GM13977 (cell line): ENCODE measurements at places on chromosomes 5 and 9.

GRCh38 chr9:114423181-114423580 lies 35.4 kb upstream of the AKNA start:
- DNase-seq, result no peak

DNA sequence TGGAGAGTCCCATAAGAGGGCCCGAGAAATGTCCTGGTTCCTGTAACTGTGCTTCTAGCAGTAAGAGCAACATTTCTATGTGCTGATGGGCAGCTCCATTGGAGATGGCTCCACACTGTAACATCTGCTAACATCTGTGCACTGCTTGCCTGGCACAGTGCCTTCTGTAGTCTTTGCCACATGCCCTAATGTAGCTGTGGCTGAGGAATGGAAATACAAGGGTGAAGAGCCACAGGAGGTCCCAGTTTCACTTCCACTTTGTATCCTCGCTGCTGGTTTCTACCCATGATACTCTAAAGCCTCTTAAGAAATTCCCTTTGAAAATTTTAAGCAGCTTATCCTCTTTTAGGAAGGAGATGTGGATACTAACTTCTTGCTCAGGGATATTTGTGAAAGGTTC lies 97.4 kb downstream of the HOMER1 start:
- DNase-seq, result peak; percentile 45

DNA sequence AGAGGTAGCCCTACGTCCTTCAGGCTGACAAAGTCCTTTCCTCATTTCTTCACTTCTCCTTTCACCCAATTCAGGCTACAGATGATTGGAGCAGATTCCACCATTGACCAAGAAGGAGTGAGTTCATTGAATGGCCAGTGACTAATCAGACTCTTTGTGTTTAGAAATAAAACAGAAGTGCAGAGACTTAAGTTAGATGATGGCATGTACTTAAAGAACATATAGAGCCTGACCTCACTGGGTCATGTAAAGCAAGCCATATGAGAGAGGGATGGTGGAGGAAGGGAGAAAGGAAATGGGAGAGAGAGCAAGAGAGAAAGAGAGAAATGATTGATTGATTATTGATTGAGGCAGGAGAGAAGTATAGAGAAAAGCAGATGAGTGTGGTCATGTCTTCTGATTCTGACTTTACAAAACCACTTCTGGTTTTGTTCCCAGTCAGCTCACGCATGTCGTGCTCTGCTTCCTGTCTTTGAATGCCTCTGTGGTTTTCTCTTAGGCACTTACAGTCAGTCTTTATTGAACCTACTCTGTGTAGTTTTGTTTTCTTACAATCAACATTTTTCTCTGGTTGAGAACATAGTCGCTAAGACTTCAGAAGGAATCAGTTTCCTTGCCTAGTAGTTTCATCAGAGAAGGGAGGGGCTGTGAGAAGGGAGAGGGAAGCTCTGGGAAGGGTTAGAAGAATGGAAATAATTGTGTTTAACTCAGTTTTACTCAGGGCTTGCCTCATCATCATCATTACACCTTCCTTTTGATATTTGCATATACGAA lies 149.2 kb upstream of the KLF9 start:
- DNase-seq, result peak; percentile 64

- DNase-seq, result no peak
Measured at GRCh38 chr9:122239722-122240121, 11.0 kb upstream of the LHX6 start.

DNA sequence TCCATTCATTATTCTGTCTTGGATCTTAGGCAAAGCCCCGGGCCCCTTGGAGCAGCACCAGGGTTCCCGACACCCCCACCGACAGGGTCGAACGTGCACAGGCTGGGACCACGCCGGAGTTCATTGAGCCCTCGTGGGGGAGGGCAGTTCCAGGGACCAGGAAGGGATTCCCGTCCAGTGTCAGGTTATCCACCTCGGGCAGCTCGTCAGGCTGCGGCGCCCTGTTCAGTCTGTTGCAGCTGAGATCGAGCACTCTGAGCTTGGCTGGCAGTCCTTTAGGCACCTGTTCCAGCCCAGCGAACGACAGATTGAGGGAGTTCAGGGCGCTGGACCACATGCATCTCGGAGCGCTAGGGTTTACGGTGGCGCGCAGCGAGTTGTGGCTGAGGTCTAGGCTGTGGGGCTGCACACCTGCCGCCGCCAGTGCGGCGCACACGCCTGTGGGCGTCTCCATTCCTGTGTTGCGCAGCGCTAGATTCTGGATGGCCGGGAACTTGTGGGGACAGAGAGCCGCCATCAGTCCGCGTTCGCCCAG lies 1.1 kb downstream of the CD14 start:
- DNase-seq, result peak; percentile 36

DNA sequence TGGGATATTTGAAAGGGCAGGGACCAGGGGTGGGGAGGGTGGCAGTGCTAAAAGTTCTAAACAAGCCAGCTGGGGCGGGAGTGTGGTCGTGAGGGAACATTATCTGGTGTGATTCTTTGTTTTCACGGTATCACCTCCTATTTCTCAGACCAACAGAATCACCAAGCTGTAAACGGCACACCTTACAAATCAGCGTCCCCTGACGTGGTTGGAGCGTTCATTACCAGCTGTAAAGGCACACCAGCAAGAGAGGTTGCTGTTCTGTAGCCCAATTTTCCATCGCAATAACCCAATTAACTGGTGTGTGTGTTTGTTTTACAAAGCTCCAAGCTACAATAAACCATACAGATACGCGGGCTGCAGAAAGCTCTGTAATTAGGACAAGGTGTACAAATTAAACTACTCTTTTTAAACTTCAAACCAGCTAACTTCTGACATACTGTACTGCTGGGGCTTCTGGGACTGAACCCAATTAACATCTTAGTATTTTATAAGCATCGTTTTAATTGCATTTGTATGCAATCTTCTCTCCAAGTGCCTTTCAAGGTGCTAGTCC lies 303.6 kb upstream of the CLINT1 start:
- DNase-seq, result no peak

GRCh38 chr5:32710550-32711361 lies at the start of gene NPR3:
NPR3 (plus strand) TSS chr5:32711321; CDS start chr5:32711777, 456 bp downstream.
- DNase-seq, result peak; percentile 32

- peak; percentile 53 for DNase-seq
Measured at GRCh38 chr9:89743216-89743572, 138.4 kb downstream of the GADD45G start.

- DNase-seq, result no peak
Measured at GRCh38 chr9:1606253-1606652, 408.9 kb upstream of the SMARCA2 start.

DNA sequence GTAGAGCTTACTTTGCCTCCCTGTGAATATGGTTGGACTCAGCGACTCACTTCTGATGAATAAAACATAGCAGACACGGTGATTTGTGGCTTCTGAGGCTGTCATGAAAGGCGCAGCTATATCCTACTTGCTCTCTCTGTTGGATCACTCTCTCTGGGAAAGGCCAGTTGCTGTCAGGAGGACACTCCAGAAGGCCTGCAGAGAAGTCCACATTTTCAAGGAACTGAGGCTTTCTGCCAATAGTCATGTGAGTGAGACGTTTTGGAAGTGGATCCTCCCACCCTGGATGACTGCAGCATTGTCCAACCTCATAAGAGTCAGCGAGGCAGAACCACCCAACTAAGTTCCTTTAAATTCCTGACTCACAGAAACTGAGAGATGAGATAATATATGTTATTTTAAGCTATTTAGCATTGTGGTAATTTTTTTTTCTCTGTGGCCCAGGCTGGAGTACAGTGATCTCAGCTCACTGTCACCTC lies 156.0 kb upstream of the MAST4 start:
- peak; percentile 23 for DNase-seq

DNA sequence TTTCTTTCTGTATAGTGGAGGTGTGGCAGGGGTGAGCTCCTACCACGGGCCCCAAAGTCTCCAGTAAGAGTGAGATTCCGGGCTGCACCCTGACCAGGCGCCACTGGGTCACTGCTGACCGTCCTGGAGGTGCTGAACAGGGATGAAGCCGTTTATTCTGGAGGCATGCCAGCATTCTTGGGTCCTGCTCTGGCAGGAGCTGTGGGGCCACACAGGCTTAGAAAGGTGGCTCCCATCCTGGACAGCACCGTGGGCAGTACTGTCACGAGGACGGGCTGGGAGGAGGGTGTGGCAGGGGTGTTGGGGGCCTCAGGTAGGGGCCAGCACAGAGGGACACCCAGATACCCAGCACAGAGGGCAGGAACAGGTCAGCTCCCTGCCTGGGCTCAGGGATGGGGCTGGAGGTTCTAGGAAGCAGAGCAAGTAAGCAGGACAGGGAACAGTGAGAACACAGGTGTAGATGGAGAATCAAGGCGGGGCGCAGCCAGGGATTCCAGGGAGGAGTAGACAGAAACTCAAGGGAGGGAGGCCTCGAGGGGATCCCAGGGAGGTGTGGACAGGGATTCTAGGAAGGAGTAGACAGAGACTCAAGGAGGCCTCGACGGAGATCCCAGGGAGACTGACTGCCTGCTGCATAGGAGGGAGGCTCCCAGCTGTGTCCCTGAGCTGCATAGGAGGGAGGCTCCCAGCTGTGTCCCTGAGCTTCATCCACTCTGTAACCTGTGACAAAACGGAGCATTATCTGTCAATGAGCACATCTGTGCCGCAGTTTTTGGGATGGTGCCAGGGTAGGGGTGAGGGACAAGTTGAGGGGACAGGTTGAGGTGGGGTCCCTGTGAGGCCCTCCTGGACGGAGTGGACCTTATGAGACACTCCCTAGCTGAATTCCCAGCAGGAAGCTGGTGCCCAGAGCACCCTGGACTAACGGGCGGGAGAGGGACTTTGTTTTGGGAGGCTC lies 1.1 kb upstream of the PLEKHG4B start:
- DNase-seq, result peak; percentile 25

DNA sequence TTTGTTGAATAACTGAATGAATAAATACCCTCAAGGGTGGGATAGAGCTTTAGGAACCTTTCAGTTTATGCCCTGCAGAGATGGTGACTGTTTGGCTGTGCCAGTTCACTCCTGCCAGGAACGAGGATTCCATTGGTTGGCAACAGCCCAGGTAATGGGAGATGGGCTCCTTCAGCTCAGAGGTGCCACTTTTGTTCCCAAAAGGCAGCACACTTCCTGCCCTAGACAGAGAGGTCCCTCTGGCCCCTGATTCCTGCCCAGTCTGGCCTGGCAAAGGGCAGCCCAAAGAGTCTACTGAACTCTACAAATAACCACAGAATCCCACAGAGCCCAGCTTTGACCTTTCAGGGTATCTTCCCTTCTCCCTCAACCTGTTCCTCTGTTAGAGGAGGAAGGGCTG lies 1.6 kb downstream of the C9orf152 start:
- no peak for DNase-seq

DNA sequence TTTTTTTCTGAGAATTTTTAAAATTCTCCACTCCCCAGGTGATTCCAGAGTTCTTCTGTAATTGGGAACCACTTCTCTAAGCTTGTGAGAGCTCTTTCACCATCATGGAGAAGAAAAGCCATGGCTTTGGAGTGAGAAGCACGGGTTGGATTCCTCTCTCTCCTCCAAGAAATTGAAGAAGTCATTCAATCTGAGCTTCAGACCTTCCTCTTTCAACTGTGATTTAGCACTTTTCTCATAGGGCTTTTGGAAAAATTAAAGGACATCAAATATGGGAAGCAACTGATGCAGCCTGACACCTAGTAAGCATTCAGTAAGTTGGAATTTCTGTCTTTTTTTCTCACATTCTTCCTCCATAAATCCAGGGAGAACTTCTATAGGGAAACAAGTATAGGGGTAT lies 580.4 kb upstream of the KLF4 start:
- no peak for DNase-seq

DNA sequence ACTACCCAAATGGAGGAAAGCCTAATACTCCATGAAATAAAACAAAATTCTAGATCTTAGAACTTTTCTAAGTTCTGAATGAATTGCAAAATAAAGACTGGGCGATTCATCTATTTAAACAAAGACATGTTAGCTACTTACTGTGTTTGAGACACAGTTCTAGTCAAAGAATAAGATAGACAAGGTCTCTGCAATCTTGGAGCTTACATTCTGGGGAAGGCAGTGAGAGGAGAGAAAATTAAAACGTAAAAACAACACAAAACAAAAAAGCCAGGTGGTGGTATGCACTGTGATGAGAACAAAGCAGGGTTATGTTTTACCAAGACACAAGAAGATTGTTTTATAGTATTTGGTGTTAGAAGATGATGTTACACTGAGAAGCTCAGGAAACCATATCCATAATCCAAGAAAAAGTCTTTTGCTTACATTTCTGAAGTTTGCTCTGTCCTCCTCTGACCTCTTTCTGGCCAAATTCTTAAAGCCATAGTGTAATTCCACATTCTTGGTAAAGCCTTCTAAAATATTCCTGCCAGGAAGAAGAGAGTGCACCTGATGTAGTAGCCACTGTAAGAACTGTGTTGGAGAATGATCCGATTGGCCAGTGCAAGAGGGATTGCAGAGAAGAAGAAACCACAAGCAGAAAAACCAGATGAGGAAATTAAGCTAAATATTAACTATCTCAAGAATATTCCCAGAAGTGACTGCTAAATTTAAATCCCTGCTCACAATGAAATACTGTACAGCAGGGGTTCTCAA lies 218.4 kb downstream of the PCSK1 start:
- DNase-seq, result no peak

DNA sequence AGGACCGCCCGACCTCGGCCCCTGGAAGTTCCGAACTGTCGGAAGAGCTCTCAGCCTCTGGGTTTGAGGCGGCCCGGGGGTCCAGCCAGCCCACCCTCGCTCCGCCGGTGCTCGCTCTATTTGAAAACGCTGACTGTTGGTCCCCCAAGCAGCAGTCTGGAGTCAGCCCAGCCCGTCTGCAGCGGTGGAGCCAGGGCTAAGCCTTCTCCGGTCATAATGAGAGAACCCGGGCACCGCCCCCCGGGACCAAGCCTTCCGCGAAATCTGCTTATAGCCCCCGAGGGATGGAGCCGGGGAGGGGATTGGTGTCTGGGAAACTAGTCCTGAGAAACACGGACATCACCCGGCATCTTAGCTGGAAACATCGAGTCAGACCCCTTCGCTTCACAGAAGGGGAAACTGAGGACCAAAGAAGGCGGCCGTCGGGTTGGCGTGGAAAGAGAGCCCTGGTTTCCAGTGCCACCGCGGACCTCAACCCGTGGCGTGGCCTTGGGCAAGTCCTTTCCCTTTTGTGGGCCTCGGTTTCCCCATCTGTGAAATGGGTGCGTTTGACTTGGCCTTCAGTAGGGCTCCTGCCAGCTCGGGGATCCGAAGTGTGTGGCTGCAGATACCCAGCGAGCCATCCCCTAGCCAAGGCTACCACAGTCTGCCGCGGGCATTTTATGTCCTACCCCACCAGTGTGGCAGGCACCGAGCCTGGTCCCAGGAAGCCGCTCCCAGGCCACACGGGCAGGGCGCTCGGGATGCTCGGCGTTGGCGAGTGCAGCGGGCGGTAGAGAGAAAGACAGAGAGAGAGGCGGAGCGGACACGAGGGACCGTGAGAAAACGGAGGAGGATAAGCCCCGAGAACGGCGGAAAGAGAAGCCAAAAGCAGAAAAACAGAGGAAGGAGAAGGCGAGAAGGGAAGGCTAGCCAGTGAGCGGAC lies 857 bp downstream of the ADAM19 start:
- DNase-seq, result peak; percentile 43

GRCh38 chr9:8651070-8651845 lies 851.7 kb upstream of the DMAC1 start:
- no peak for DNase-seq

- peak; percentile 34 for DNase-seq
Measured at GRCh38 chr5:72137826-72138409, 30.6 kb downstream of the MAP1B start.
